ENCODE measurements at places on chromosomes 2 and 18.

GRCh38 chr2:30541680-30542079 is 94.6 kb downstream of the LCLAT1 start:
- DNase-seq = no peak

GRCh38 chr2:236195726-236196125 is 27.5 kb upstream of the GBX2 start:
- DNase-seq = no peak

DNA sequence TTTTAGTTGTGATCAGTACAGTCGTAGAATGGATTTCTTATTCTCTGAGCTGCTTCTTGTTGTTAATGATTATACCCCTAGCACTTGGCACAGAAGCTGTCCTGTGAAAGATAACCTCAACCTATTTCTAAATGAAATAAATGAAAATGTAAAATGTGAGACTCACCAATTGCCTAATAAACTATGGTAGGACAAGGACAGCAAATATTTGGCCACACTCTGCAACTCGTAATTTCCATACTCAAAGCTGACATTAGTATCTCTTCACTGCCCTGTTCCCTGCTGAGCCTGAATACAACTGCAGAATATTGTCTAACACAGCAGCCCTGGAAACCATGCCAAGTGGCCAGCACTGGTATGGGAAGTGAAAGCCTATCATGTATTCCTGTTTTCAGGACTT is 34.5 kb downstream of the TMEM182 start:
- no peak for DNase-seq

- DNase-seq = no peak
Observed at GRCh38 chr2:86746939-86747338, 26.8 kb downstream of the RMND5A start.

DNA sequence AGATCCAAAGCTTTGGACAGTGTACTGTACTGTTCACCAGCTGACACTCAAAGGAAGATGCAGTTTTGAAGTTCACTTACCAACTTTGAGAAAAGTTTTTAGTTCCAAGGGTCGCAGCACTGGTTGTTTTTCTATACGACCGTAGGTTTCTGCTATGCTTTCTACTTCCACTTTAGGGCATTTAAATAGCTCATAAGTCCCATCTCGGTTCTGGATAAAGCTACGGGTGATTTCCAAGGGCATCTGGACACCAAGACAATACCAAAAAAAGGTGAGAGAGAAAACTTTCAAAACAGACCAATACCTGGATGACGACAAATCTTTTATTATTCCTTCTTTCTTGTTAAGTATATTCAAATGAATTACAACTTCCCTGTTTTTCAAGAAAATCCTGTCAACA is 30.3 kb downstream of the C2orf42 start:
- DNase-seq = no peak

GRCh38 chr2:165373278-165374010 is 96.1 kb upstream of the CSRNP3 start:
- no peak for DNase-seq

DNA sequence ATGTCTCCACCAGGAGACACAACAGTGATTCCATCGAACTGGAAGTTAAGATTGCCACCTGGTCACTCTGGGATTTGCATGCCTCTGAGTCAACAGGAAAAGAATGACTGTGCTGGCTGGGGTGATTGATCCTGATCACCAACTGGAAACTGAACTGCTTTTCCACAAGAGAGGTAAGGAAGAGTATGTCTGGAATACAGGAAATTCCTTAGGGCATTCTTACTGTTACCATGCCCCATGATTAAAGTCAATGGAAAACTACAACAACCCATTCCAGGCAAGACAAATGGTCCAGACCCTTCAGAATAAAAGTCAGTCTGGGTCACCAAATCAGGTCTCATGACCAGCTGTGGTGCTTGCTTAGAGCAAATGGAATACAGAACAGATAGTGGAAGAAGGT is 12.0 kb upstream of the DDX1 start:
- DNase-seq = no peak

- DNase-seq = no peak
Observed at GRCh38 chr2:54206596-54206995, 49.4 kb downstream of the TSPYL6 start.

DNA sequence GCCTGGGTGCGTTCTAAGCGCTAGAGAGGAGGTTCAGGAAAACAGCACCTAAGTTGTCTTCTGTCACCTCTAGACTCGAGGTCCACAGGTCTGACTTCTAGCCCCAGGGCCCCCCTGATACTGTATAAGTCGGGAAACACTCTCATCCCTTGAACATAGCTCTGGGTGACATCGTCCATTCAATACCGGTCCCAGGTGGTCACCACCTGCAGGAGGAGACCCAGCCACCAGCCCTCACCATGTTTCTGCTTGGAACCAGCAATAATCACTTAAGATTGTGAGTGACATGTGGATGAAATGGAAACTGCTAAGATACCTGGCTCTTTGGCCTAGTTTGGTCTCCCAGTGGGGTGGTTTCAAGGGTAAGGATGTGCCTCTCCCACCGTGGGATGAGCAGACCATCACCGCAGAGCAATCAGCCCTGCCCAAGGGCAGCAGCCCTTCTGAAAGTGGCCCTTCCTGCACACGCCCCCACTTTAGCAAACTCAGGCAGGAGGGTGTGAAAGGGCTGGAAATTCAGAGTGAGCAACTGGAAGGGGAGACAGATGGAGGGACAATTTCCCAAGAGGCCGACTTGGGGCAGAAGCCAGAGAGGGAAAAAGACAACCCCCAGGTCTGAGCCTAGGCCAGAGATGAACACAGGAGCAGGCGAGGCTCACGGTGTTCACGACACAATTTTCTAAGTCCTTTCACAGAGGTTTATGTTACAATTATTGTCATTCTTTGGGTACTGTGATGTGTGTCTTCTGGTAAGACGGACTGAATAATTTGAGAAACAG is 95.2 kb downstream of the ZNF516 start:
- no peak for DNase-seq

DNA sequence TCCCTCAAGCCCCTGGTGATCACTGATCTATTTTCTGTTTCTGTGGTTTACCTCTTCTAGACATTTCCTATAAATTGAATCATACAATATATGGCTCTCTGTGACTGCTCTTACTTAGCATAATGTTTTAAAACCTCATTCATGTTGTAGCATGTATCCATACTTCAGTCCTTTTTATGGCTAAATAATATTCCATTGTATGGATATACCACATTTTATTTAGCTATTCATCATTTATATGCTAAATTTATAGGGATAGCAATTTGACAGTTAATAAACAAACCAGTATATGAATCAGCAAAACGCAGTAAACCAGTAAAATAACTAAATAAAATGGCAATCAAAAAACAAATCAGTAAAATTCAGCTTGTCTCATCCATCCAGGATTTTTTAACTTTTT is 286.1 kb upstream of the HNRNPA3 start:
- DNase-seq = no peak

DNA sequence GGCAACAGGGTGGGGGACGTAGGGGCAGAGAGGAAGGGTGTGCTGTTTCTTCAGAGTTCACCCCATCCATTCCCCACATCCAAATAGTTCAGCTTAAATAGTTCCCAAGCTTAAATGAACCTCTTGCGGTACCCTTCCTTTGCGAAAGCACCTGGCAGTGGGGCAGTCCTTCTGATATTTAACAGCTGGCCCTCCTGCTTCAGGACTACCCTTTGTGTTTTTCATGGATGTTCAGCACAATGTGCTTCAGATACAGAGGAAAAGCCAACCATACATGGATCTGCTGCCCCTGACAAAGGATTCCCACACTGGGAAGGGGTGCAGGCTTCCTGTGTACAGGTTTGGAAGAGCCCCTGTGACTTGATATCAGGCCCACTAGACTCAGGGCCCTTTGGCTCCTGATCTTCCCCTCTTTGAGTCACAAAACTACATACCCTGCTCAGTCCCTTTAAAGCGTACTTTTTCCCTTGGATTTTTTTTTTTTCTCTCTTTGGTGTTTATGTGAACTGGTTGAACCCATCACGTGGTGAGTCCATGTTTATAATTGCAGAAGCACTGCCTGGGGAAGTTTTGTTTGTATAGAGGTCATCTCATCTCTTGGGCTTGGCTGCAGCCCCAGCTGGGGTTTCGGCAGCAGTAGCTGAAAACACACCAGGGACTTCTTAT is 45.3 kb upstream of the IGFBP5 start:
- no peak for DNase-seq

DNA sequence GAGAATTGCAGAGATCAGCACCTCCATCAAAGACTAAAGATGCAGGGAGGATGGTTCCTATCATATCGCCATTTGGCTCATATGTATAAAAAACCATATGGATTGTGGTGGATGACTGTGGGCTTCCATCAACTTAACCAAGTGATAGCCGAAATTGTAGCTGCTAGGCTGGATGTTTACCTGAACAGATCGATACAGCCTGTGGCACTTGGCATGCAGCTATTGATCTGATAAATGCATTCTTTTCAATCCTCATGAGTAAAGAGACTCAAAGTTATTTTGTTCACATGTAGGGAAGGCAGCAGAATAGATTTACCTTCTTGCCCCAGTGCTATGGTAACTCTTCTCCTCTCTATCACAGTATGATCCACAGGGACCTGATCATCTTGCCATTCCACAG is 18.5 kb downstream of the CHCHD5 start:
- no peak for DNase-seq

- DNase-seq = no peak
Observed at GRCh38 chr18:6079406-6079805, 184.1 kb upstream of the TMEM200C start.

GRCh38 chr2:16716024-16716423 is 50.4 kb upstream of the CYRIA start:
- DNase-seq = no peak

- DNase-seq = peak; percentile 30
Observed at GRCh38 chr18:56532176-56532840, 106.1 kb downstream of the TXNL1 start.

DNA sequence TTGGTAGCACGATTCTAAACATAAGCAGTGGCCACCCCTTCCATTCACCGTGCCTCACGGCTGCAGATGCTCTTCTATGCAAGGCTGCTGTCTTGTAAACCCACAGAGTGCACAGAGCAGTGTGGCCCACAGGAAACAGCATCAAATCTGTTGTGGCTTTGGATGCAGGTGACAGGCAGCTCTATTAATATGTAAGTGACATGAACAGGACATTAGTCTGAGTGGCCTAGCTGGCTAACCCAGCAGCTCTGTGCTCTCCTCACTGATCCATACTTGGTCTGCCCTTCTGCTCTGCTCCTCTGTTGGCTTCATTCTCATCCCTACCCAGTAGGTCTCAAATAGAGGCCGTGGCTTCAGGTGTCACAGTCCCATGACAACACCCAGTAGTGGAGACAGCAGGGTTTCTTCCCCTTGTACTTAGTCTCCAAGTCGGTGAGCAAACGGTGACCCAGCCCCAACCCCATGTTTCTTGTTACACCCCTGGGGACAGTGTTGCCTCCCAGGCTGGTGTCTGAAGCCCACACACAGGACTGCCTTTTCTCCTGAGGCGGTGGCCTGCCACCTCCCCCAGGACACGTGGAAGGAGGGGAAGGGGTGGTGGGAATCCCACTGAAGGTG is 5.8 kb downstream of the SH3RF3 start:
- peak; percentile 13 for DNase-seq

DNA sequence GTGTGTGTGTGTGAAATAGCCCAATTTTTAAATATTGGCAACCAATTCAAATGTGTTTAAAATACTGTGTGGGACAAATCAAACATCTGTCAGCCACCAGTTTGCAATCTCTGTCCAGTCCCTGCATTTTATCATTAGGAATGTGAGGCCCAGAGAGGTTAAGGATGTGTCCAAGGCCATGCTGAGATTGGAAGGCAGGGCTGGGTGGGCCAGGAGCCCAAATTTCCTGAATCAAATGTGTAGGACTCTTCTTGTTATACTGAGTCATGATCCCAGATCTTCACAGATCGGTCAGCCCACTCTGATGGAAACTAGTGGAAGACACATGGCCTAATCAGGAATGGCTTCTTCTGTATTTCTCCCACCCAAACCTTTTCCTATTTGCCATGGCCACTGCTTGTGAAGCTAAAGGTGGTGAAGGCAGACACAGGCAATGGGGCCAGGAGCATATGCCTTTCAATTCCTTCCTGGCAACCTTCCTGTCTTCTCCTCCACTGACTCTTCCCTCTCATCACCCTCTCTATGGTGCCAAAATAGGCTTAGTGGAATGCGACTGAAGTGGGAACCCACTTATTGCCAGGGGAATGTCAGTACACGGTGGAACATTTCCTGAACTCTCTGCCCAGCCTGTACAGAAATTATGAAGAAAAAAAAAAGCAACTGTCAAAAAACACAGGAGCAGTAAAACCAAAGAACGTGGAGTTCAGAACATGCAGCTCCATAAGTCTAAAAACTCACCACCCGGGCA is 35.5 kb downstream of the ZEB2 start:
- DNase-seq = no peak

DNA sequence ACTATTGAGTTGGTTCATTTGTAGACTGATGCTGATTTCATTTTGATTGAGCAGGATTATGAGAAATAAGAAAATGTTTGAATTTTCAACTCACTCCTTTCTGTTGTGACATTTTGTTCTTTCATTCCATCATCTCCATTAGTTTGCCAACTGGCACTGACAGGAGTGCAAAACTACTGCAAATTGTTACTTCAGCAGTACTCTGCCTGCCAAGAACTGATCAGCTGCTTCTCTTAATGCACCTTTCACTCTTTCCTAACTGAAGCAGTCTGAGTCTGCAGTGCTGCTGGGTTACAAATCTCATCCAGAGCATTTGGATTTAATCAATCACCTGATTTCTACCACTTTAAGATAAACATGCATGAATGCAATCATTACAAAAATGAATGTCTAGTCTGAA is 70.9 kb downstream of the TMEFF2 start:
- no peak for DNase-seq

DNA sequence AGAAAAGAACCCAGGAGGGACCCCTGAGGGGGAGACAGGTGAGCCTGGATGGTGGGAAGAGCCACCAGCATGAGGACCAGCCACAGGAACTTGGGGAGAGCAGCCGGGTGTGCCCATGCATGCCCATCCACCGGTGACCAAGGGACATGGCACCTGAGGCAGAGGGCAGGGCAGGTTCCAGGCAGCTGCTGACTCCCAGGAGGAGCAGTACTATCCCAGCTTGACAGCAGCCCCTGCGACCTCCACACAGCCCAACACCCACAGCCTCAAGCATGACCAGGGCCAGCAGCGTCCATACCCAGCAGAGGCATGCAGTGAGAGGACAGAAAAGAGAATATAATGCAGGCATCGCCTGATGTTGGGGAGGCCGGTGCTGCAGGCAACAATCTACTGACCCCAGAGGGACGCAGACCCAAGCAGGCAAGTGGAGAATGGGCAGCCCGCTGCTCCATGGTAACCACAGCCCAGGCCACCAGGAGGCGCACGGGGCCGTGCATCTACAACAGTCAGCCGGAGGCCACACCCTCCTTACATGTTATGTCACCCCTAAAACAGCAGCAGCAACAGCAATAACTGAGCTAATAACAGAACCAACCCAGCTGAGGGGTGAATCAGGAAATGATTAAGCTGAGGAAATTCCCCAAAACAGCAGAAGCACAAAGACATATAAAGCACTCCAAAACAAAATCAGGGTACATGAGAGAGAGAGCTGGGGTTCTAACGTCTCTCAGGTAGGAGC is 44.1 kb downstream of the ANKMY1 start:
- peak; percentile 90 for DNase-seq

- DNase-seq = no peak
Observed at GRCh38 chr2:12300927-12301326, 415.8 kb upstream of the TRIB2 start.

GRCh38 chr2:112623913-112624777 is 21.6 kb upstream of the SLC20A1 start:
- peak; percentile 78 for DNase-seq

- DNase-seq = no peak
Observed at GRCh38 chr2:198456418-198456817, 652.0 kb downstream of the PLCL1 start.

GRCh38 chr2:19119326-19120001 is 239.0 kb downstream of the OSR1 start:
- no peak for DNase-seq

Data from activated T-cell treated with anti-CD3 and anti-CD28 coated beads, Interleukin-2, amount 50 U/mL, for 48 hours (primary cell).